A549 treated with AZD2906 at 1 μM for 4 hours (cell line): ENCODE measurements at places on chromosomes 1 and 21. TPM values are rescaled to one million over a fixed set of nuclear protein-coding genes. Genes with fewer than 3 reads are reported as not detected.

The LCE1A gene
- total RNA-seq: not detected in 5 replicates

The ZNF670 gene
- 2.9 to 4.3 TPM (median 3.0 TPM) in 5 replicates for total RNA-seq

The NTMT2 gene
- not detected in 5 replicates for total RNA-seq

The GRIK1 gene
- not detected in 5 replicates for total RNA-seq

The SAMSN1 gene
- 0.05 to 0.07 TPM in 2 of 5 replicates, not detected in the others for total RNA-seq

The LIN28A gene
- total RNA-seq: 0.02 TPM in 1 of 5 replicates, not detected in the others

The SWT1 gene
- 1.3 to 1.9 TPM (median 1.6 TPM) in 5 replicates for total RNA-seq
